ENCODE measurements at places on chromosomes 7 and 10.

DNA sequence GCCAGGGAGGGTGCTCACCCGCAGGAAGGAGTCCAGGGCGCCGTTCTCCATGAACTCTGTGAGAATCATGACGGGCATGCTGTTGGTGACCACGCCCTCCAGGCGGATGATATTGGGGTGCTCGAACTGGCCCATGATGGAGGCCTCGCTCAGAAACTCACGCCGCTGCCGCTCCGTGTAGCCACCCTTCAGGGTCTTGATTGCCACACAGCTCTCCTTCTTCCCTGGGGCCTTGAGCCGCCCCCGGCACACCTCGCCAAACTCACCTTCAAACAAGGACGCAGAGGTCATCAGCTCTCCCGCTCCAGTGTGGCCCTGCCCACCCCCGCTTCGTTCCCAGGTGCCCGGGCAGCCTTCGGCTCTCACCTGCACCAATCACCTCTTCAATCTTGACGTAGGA lies 14.6 kb downstream of the EPHB4 start:
- DNase-seq, result no peak

- no peak for DNase-seq
Measured at GRCh38 chr10:126955396-126955795, 50.2 kb downstream of the DOCK1 start.

- no peak for DNase-seq
Measured at GRCh38 chr7:132216847-132217525, 359.3 kb downstream of the PLXNA4 start.

GRCh38 chr10:122853665-122854313 lies 8.1 kb upstream of the CUZD1 start:
- no peak for DNase-seq

GRCh38 chr10:43229208-43230061 lies 37.4 kb downstream of the RASGEF1A start:
- peak; percentile 57 for DNase-seq

- no peak for DNase-seq
Measured at GRCh38 chr7:77202481-77202976, 2.9 kb upstream of the FGL2 start.

- no peak for DNase-seq
Measured at GRCh38 chr10:9015447-9015846, 961.0 kb downstream of the GATA3 start.

DNA sequence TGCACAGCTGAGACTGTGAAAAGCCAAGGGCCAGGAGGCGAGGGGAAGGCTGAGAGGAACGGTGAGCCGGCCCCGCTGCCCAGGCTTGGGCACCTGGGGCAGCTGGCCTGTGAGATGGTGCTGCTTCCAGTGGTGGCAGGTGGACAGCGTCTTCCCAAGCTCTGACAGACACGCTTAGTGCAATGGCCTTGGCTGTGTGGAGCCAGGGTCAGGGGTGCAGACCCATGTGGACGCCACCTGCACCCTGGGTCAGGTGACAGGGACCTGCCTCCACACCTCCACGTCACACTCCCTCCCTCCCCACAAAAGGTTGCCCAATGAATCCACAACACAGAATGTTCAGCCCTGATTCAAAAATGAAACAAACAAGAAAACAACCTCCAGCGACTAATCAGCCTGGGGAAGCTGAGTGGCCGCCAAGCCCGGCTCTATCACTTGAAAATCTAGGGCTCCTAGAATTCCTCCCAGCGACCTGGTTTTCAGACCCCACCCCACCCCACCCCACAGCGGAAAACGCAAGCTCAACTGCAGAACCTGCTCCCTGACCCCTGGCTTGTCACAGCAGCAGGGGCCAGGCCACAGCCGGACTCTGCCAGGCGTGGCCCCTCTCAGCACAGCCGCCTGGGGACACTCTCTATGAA lies 54.3 kb downstream of the PRKAG2 start:
- no peak for DNase-seq

GRCh38 chr7:125847055-125847454 lies 917.4 kb upstream of the POT1 start:
- DNase-seq, result no peak

DNA sequence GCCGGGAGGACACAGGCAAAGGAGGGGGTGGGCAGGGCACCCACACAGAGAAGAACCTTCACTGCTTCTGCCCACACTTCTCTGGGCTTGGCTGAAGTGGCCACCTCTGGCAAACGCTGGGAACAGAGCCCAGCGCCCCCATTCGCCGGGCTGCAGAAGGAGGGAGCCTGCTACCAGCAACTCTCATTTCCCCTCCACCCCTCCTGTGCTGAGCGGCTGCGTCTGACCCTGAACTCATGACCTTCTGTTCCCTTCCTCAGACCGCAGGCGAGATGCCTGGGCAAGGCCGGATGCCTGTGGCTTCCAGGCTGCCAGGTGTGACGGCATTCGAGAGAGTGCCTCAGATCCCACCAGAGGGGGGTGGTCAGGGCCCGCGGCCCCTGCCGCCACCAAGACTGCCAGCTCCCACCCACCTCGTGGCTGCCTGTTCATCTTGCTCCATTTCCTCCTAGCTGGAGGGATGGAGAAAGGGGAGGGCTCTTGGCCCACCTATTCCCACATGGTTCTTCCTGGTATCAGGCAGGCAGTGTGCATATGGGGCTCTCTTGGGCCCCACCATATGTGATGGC lies 19.8 kb downstream of the DNAJB12 start:
- peak; percentile 84 for DNase-seq

- DNase-seq, result no peak
Measured at GRCh38 chr10:70940834-70941568, 52.6 kb upstream of the PCBD1 start.

DNA sequence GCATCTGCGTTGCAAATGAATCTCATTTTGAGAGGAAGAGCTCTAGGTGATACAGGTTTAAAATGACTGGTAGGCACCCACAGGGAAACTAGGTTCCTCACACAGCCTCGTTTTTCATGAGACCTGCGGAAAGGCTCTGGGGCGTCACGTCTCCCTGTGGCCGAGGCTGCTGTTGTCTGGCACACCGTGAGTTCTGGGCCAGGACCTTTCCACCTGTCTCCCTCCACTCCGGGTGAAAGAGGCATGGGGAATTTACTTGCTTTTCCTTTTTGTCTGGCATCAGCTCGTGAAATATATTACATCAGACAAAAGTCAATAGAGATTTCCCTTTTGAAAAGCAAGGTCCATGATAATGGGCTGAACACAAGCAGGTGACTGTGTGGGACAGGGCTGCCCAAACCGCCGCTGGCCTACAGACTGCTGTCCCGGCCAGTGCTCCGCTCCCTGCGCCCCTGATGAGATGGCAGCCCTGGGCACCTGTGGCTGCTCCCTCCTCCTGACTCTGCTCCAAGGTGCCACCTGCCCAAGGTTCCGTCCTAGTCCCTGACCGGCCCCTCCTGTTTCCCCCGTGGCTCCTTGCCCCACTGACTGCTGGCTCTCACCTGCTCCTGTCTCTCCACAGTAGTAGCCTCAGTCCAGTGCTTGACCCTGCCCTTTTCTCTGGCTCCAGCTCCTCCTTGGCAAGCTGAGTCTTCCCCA lies 109.6 kb downstream of the NKX6-2 start:
- no peak for DNase-seq

DNA sequence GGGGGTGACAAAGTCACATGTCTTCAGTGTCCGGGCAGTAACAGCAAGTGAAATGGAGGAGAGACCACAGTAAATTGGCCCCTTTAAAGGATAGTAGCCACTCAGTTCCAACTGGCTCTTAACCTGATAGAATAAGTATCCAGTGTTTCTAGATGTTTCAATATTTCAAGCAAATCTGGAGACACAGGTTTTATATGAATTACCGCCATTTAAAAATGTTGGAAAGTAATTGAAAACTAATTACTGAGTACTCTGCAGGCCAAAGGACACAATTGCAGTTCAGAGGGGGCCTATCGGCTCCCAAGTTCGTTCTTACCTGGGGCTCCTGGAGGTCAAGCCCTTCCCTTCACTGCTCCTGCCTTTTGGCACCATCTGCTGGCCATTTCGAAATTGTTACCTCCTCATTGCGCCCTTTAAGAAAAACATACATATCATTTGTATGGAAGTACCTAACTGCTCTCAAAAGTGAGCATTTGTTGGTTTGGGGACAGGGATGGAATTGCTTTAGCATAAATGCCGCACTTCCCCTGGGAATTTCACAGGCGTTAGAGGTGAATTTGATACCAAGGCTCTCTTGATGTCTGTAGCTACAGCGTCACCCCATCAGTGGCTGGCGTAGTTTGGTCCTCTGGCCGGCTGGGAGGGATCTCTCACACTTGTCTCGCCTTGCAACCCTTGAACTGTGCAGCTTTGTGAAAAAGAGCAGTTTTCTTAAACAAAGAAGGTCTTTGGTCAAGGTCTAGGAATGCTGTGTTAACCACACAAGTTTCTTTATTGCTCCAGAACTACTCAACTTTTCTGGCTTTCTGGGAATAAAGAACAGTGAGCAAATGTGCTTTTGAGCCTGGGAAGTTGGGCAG lies 220.0 kb downstream of the ARHGAP21 start:
- peak; percentile 21 for DNase-seq

GRCh38 chr10:71232089-71232998 lies 20.0 kb downstream of the UNC5B start:
- no peak for DNase-seq

DNA sequence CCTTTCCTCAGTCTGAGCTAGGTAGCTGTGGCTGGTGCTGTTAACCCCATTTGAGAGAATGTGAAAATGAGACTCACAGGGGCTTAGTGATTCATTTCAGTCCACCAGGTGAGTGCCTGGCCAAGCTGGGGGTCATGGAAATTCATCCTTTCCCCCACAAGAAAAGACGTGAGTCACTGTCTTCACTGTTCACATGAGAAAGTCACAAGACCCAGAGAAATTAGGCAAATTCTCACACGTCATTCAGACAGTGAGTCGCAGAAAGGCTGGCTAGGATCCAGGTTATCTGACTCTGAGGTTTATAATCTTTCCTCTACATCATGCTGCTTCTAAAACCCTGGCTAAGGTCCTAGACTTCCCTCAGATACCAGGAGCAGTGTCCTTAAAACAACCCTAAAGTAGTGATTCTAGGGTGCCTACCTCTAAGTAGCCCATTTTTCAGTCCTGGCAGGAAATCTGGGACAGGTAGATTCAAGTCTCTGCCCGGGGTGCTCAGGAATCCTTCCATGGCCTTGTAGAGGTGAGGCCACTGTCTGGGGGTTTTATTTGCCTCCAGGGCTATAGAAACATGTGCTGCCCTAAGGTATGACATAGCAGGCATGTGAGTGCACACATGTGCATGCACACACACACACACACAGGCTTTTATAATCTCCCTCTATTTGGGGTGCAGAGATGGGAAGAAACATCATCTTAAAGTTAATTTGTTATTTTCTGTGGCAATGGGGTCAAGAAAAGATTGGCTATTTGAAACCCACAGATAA lies 427.9 kb upstream of the CELF2 start:
- no peak for DNase-seq

DNA sequence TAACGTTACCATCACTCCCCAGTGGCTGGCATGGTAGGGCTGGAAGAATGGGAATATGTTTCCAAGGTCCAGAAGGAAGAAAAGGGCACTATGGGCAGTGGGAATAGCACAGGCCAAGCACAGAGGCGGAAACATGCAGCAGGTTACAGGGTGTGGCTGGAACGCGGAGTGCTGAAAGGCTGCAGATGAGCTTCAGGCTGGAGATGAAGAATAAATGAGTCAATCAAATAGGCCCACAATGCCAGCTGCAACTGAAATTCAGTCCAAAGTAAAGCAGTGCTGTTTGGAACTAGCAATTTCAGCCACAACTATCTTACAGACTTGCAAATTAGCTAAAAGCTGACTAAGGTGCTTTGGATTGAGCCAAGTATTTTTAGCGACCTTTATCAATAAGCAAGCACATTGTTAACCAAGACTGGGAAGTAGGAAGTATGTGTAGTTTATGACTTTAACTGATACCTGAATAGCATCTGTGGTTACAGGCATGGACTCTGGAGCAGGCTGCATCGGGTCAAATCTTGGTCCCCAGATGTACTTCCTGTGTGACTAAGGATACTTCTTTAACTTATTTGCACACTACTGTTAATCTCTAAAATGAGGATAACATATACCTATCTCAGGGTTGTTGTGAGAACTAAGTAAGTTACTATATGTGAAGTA lies 77.5 kb upstream of the CTTNBP2 start:
- no peak for DNase-seq

DNA sequence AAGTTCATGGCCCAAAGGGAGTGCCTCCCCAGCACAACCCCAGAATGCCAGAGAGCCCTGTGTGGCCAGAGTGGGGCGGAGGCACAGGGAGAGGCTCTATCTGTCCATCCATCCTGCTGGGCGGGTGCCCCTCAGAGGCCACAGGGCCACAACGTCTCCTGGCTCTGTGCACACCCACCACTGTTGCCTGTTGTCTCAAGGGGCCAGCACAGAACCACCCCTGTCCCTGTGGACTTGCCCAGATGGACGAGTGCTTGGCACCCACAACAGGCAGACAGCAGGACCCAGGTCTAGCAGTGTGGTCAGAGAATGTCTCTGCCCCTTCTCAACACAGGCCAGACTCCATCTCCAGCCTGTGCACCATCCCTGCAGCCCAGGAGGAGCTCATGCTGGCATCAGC lies 92.8 kb downstream of the PAXIP1 start:
- DNase-seq, result no peak

DNA sequence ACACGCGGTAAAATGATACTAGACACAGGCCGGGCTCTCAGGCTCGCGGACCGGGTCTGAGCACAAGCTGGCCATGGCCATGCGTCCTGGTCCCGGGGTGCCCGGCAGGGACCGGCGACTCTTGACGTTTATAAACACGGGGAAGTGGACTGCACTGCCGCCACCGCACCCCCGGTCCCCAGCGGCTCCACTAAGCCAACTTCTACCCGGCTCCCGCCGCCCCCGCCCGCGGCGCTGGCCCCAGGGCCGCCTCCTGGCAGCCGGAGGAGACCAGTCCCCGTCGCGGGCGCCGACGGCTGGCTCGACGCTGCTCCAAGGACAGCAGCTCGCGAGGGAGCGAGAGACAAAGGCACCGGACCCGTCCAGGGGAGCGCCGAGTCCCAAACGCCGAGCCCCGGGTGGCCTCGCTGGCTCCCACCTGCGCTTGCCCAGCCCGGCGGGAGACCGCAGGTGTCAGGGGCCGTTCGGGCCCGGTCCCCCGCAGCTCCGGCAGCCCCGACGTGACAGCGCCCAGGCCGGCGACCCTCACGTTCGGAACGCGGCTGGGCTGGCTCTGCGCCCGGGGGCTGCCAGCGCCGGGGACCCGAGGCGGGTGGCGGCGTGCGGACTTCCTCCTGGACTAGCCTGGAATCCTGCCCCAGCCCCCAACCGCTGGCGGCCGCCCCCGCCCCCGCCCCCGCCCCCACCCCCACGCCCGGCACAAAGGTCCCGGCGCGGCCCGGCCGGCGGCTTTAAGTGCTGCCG lies 517 bp downstream of the ITGB1 start:
- DNase-seq, result peak; percentile 45

- no peak for DNase-seq
Measured at GRCh38 chr7:121752706-121753105, 120.3 kb upstream of the PTPRZ1 start.

DNA sequence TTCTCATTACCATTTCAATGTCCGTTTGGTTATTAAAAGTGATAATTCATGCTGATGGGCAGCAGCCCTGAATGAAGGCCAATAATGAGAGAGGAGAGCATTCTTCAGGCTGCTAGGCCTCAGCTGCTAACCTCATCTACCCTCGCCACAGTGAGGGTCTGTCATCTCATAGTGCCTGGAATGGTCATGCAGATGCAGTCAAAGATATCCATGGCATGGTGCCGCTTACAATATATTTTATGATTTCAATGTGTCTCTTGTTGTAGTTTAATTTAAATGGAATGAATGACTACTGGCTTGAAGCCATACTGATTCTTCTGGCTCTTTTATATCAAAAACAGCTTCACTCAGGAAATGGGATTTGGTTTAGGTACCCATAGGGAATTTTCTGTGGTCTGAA lies 126.9 kb downstream of the SLC16A9 start:
- no peak for DNase-seq
